ENCODE measurements at places on chromosomes 6 and 20.

DNA sequence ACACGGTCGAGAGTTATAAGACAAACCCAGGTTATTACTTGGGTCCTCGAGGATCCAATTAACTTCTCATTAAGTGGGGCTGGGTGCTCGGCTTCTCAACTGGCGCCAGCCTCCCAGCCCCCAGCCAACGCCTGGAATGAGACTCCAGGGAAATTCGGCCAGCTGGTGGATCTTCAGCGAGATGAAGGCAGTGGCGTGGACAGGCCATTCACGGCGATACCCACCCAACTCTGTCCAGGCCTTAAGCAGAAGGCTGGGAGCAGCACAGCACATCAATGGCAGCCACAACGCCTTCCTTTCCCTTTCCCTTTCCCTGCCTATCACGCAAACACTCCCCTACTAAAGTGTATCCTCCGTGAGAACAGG is 868 bp downstream of the METTL24 start:
- peak; percentile 96 for DNase-seq

- no peak for DNase-seq
Measured at GRCh38 chr6:54621285-54621684, 225.3 kb upstream of the FAM83B start.

- DNase-seq = no peak
Measured at GRCh38 chr6:157754351-157754750, 68.7 kb upstream of the SNX9 start.

DNA sequence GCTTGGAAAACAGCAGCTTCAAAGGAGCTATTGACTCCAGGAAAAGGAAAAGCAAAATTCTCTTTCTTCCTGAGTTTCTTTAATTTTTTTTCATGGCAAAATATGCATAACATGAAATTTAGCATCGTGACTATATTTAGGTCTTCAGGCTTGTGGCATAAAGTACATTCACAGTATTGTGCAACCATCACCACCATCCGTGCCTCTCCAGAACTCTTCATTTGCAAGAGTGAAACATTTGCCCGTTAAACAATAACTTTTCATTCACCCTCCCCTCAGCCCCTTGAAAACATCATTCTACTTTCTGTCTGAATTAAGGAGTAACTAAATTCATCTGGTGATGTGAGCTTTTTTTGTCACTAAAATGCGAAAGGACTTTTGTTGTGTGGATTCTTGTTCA is 251.7 kb downstream of the PHACTR1 start:
- no peak for DNase-seq

- DNase-seq = peak; percentile 28
Measured at GRCh38 chr6:17047889-17048288, 54.0 kb upstream of the STMND1 start.

- no peak for DNase-seq
Measured at GRCh38 chr6:107622269-107622668, 132.4 kb downstream of the SOBP start.

DNA sequence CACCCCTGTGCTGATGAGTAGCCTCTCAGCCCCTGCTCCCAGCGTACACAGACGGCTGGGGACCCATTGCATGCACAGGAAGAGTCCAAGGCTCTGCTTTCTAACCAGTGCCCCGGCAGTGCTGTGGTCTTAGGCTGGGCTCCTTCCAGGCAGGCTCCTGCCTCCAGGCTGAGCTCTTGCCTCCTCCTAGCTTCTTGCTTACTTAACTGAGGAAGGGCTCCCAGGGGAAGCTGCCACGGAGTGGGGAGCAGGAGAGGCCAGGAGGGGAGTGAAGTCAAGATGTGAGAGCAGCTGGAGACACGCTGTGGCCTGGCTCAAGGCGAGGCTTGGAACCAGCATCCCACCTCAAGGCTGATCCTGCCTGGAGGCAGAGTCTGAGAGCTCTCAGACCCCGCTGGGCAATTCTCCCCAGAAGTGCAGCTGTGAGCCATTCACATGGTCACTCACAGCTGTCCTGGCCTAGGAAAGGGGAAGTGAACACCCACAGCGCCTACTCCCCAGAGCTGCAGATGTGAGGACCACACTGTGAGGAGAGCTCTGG is 141.0 kb downstream of the TBXT start:
- DNase-seq = no peak

DNA sequence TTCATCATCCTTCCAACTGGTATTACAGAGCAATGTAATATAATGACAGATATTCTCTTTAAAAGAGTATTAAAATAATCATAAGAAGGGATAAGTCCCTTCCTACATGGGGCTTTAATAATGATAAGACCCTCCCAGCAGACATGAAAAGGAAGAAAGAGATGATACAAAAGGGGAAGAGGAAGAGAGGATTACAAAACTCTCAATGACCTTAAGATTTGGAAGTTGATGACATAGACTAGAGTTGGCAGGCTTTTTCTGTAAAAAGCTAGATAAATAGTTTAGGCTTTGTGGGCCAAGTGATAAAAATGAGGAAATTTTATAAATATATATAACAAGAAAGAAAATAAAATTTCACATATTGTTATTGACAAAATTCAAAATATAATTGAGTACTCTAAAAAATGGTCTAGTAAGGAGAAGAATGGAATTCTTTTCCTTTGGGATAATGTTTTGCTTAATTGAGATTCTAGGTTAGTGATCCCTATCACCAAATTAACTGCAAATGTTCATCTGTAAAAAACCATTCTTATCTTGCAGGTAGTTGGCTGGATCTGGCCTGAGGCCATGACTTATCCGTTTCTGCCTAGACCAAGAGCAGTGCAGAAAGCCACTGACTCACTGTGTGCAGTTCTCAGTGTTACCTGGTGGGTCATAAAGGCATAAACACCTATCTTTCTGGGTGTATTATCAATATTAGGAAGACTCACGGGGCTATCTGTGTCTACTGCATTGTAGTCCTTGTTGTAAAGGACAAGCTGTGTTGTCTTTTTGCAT is 11.0 kb downstream of the RIPOR2 start:
- no peak for DNase-seq

- DNase-seq = no peak
Measured at GRCh38 chr20:5865604-5866003, 84.7 kb downstream of the TRMT6 start.

- DNase-seq = peak; percentile 69
Measured at GRCh38 chr20:46211331-46211722, 93.2 kb downstream of the CD40 start.

- DNase-seq = no peak
Measured at GRCh38 chr6:26472549-26473290, 15.0 kb downstream of the BTN2A1 start.

DNA sequence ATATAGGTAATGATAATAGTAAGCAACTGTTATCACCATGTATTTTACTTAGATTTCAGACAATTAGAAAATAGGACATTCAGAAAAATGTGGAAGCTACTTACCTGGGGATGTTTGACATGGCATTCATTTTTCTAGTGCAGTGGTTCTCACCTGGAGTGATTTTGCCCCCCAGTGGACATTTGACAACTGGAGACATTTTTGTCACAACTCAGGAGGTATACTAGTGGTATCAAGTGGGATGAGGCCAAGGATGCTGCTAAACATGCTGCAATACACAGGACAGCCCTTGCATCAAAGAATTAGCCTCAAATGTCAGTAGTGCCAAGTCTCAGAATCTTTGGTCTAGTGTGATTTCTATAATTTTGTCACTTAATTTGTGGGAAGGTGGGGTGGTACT is 36.1 kb downstream of the NUS1 start:
- peak; percentile 15 for DNase-seq

DNA sequence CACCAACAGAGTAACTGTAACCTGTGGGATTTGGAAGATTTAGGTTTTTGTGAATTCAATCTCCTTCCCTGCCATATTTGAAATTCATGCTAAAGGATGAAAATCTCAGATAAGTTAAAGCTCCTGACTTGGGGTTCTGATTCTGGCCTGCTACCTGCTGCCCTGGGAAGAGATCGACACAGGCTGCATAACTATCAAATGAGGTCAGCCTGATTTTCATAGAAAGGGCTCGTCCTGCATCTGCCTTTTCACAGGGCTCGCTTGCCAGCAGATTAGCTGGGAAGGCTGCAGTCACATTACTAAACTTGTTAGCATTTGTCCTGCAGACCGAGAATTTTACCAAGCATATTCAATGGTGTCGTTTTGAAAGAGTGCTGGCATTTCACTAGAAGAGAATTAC is 14.6 kb downstream of the GCLC start:
- DNase-seq = no peak

- DNase-seq = peak; percentile 86
Measured at GRCh38 chr6:36593569-36594028, 563 bp upstream of the SRSF3 start.

- no peak for DNase-seq
Measured at GRCh38 chr20:20413810-20414281, 45.9 kb downstream of the INSM1 start.

GRCh38 chr6:111283707-111284106 is 196.4 kb downstream of the SLC16A10 start:
- DNase-seq = no peak

GRCh38 chr6:84763886-84764331 is 489 bp downstream of the TBX18 start:
- DNase-seq = peak; percentile 29

DNA sequence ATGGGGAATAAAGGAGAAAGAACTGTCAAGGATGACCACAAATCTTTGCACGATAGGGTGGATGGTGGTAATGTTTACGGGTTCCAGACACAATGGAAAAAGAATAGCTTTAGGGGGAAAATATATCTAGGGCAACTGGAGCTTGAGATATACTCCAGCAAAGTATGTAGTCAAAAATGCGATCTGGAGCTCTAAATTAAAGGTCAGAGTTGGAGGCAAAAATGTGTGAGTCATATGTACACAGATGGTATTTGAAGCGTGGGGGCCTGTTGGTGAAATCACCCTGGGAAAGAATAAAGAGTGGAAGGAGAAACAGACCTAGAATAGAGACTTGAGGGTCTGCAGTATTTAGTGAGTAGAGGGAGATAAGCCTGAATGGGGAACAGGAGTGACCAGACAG is 633.9 kb upstream of the CHD6 start:
- no peak for DNase-seq

DNA sequence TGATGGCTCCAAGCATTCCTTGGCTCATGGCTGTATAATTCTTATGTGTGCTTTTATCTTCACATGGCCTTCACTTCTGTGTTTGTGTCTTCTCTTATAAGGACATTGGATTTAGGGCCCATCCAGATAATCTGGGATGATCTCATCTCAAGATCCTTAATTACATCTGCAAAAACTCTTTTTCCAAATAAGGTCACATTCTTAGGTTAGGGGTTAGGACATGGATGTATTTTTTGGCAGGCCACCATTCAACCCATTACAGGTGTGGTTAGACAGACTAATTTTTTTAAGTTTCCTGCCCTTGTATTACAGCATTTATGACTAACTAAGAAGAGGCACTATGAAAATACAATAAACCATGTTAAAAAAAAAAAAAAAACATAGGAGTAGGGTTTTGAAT is 254.0 kb downstream of the TPBG start:
- DNase-seq = peak; percentile 39

GRCh38 chr20:50688256-50688975 is 2.9 kb downstream of the RIPOR3 start:
- DNase-seq = no peak

DNA sequence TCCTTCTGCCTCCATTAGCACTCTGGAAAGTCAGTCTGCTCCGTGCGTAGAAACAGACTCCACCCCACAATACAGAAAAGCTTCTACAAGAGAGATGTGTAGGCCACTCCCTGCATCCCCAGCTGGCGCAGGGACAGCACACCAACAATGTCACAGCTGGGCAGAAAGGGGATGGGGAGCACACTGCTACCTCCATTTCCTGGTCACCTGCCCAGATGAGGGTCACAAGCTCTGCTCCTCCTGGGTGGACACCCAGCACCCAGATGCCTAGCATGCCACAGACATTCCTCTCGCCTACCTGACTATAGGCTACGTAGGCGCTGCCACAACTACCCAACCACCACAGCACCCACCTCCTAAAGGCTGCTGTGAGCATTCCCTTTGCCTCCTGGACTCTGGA is 12.2 kb downstream of the BEND3 start:
- DNase-seq = no peak

- peak; percentile 79 for DNase-seq
Measured at GRCh38 chr20:48912065-48912464, 9.4 kb upstream of the ARFGEF2 start.

DNA sequence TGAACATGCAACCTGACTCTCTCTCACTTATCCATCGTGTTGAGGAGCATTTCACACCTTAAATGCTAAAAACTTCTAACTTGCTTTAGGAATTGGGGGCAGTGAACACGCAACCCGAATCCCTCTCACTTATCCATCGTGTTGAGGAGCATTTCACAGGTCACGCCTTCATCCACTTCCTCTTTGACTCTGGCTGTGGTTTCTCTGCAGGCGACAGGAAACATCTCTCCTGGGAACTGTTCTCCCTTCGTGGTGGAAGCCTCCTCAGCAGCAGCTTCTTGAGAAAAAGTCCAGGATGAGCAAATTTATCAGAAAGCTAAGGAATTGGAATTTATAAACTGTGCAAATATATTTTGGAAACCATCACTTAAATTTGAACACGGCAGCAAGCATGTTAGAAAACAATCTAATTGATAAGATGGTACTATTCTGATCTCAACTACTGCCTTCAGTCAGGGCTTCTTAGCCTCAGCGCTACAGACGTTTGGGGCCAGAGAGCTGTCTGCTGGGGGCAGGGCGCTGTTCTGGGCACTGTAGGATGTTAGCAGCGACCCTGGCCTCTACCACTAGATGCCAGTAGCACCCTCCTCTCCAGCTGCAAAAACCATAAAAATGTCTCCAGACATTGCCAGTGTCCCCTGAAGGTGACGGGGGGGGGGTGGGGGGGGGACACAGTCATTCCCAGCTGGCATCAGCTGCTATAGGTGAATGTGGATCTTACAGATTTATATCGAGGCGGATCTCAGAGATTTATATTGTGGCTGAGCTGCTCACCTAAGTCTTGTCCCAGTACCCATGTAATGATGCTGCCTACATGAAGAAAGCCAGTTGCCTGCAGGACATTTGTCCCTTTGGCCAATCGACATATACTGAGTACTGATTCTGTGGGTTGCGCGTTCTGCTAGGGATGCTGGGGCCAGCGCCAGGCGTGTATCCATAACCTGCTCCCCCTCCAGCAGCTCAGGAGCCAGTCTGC is 26.2 kb downstream of the CTCFL start:
- DNase-seq = peak; percentile 80

DNA sequence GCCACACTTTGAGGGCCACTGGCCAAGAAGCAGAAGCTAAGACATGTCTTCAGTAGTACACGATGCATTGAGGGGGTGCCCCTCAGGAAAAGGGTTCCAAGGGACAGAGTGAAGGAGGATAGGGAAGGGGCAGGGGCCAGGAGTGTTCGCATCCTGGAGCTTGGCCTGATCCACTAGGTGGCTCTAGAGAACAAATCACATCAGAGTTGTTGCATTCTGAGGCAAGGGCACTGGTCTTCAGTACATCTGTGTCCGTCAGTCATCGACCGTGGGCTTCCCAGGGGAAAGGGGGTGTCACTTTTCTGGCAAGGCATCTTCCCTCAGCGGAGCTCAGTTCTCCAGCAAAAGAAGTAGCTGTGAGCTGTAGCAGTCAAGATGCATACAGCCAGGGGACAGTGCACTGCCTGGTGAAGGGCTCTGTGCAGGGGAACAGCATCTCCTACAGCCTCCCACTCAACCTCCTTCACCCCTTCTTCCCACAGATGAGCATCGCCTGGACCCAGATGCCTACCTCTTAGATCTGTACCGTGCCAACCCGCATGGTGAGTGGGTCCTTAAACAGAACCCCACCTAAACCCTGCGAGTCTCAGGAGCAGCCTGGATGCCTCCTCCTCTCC is 47.8 kb downstream of the ARHGAP40 start:
- peak; percentile 69 for DNase-seq

Data from NCI-H82 (cell line).